ENCODE measurements at places on chromosomes 11 and 22. TPM values are rescaled to one million over a fixed set of nuclear protein-coding genes. Genes with fewer than 3 reads are reported as not detected.

GRCh38 chr22:17665854-17666253 is 27.3 kb downstream of the BCL2L13 start:
- no peak for DNase-seq

DNA sequence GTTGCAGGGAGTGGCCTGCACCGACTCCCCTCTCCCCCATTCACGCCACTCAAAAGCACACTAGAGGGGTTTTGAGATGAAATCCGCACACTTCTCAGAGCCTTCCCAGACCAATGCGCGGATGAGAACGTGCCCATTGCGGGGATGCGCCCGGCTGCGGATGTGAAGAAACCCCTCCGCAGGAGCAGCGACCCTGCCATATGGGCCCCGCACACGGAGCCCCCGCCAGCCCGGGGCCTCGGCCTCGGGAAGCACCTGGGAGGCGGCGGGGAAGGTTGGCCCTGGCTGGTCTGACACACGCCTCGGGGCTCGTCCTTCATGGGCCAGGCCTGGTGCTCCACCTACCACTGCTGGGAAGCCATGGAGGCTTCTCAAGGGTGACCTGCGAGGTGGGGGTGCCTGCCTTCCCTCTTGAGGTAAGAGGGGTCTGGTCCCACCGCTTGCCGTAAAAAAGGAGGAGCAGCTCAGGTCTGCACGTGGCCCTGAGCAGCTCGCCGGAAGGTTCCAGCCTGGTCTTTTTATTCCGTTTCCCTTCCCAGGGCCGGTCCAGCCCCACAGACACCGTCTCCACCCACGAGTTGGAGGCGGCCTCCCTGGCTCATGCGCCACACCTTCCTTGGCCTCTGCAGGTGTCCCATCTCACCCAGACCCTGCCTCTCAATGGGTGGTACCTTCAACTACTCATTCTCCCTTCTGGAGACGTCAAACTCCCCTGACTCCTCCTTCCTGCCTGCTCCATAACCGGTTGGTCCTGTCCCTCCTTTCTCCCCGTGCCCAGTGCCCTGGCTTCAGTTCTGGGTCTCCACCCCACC is 39.4 kb downstream of the TRMU start:
- no peak for DNase-seq

DNA sequence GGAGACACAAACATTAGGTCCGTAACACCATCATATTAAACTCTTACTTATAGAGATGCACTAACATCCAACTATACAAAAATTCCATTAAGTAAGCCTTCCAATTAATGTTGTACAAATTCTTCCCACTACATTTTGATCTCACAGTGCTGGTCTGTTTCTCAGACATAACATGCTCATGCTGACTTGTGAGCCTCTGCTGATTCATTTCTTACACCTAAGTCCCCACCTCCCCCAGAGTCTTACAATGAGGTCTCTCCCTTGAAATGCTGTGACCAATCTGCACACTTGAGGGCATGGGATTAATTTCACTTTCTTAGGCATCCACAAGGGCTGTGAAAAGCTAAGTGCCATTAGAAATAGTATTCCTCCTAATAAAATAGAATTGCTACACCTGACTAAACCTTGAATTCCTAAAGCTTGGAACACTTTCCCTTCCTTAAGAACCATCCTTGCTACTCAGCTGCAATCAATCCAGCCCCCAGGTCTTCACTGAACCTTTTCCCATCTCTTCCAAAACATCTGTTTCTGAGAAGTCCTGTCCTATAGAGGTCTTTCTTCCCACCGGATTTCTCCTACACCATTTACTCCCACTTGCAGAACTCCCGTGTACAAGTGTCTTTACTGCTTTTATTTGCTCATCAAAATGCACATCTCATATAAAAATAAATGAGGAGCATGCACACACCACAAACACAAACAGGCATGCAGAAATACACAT is 2.0 kb downstream of the HBG1 start:
- no peak for DNase-seq

DNA sequence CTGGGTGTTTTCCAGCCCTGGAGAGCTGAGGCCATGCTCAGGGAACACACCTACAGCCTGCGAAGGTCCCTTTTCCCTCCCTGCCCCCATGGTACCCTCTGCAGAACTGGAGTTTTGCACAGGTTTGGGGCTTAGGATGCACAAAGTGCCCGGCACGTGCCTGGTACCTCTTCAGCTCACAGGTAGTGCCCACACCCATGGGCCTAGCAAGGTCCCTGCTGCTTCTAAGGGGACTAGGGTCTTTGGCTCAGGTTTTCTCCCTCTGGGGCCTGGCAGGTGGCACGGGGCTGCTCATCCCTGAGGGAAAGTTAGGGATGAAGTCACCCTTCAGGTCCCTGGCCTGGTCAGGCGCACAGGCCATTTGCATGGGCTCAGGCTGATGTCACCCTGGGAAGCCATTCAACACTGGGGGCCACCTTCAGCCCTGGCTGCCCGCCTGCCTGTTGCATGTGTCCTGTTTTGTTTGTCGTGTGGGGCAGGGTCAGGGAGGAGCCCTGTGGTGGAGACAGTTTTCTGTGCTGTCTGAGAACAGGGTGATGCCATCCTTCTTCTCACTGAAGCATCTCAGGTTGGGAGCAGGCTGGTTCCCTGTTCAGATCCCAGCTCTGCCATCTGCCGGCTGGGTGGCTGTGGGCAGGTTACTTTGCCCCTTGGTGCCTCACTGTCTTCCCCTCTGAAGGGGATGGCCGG is 68.3 kb upstream of the CRYBB3 start:
- peak; percentile 59 for DNase-seq

GRCh38 chr11:29448246-29448877 is 568.5 kb downstream of the KCNA4 start:
- no peak for DNase-seq

DNA sequence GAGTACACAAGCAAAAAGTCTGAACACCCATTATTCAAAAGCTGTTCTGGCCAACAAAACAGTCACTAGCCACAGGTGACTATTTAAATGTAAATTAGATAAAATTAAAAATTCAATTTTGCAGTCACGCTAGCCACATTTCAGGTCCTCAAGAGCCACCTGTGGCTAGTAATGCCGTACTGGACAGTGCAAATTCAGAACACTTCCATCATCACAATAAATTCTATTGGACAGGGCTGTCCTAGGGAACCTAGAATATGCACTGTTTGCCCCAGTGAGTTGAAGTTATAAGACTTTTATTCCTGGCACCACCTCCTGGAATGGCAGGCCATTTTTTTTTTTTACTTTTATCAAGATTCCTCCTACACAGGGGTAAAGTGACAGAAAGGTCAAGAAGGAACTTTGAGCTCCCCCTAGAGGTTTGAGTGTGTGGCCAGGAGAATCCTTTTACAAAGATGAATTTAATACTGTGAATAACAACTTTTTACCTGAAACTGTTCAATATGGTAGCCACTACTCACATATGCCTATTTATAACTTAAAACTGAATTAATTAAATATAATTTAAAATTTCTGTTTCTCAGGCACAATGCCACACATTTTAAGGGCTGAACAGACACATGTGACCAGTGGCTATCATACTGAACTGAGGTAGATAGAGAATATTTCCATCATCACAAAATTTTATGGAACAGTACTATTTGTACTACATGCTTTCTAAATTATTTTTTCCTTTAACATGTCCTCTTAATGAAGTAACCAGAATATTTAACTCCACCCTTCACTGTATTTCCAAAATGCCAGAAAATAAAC is 6.5 kb downstream of the MSANTD2 start:
- no peak for DNase-seq

DNA sequence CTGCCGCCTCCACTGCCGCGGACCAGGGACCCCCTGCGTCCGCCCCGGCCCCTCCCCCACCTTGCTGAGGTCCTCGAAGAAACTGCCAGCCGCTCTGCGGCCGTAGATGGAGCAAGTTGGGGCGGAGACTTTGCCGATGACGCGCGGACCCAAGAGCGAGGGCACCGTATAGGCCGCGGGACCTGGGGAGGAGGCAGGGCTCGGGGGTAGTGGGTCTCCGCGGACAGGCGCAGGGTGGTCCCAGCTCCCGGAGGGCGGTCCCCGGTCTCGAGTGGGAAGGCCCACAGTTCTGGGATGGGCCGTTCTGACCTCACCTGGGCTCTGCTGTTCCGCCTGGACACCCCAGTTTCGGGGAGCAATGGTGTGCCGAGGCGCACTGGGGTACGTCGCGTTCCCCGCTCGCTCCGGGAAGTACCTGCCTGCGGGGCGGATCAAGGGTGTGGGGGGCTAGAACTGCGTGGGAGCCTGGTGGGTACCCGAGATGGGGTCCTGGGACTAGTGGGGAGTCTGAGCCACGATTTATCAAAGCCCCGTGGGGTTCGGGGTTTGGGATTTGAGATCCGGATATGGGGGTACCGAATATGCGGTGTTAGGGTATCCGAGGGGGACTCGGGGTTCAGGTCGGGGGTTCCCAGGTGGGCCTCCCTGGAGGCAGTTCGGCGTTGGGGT is 1.2 kb upstream of the TYMP start:
- peak; percentile 95 for DNase-seq

- no peak for DNase-seq
Observed at GRCh38 chr11:100670140-100670539, 16.9 kb upstream of the ARHGAP42 start.

OR52E5 gene
- not detected for total RNA-seq

SEPTIN5 gene
- total RNA-seq = 32.5 TPM

Measured in aorta (tissue), 5 donors.